ENCODE measurements at places on chromosomes 6 and 20.

GRCh38 chr6:134882426-134883038 lies 67.4 kb downstream of the ALDH8A1 start:
- no peak for DNase-seq

- no peak for DNase-seq
Observed at GRCh38 chr20:63457737-63458136, 14.7 kb downstream of the KCNQ2 start.

- peak; percentile 42 for DNase-seq
Observed at GRCh38 chr6:1604158-1605003, 5.3 kb upstream of the FOXC1 start.

DNA sequence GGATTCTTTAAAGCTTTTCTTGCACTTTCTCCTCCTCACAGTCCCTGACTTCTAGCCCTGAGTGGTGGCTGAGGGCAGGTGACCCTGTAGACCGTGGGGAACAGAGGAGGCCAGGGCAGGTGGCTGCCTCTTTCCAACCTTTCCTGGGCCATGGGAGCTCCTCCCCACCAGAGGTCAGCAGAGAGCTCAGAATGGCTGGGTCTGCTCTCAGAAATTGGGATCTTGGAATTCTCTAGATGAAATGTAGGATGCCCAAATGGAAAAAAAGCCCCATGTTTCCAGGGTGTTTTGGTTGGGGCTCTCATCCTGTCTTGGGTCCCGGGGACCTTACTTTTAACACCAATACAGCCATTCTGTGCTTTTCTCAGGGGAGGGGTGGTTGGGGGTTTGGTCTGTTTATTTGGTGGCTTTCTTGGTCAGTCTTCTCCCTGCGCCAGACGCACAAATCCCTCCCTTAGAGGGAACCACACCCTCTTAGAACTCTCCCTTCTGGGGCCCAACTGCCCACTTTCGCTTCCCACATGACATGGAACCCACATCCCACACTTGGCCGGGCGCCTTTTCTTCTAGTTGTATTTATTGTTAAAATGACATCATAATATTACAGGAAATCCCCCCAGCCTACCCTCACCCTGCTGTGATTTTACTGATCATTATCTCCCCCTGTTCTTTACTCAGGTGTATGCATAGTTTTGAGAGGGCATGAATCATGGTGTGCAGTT lies 17.9 kb downstream of the GNAS start:
- no peak for DNase-seq

GRCh38 chr6:168525114-168525513 lies 84.1 kb downstream of the SMOC2 start:
- no peak for DNase-seq

DNA sequence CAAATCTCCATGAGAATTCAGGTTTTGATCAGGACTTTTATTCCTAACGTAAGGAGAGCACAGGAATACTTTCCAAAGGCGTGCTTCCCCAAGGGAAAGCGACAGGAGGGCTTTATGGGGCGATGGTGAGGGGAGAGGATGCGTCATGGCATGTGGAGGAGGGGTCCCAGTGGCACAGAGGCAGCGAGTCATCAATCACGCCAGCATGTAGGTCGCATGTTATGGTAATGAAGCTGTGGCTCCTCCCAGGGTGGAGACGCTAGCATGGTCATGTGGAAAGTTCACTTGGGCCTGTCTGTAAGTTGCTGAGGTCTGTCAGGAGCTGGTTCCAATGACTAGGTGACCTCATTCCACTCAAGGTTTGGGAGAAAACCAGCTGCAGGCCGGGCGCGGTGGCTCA lies 35.3 kb upstream of the PAX1 start:
- DNase-seq = no peak

DNA sequence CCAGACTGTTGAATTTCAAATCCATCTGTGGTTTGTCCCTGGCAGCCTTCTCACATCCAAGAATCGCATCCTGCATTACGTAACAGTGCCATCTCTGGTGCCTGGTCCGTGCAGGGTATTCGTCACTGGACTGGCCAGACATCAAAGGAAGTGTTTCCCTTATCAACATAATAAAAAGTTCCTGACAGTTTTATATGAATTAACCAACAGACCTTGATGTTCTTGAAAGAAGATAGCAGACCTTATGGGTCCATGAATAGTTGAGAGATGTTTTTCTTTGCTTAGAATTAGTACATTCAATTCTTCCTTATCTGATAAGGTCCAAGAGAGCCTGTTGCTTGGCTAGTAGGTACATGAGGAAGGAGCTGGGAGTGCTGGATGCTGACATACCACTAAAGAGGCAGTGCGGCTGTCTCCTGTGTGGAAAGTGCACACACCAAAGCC lies 77.6 kb downstream of the PHACTR2 start:
- no peak for DNase-seq

DNA sequence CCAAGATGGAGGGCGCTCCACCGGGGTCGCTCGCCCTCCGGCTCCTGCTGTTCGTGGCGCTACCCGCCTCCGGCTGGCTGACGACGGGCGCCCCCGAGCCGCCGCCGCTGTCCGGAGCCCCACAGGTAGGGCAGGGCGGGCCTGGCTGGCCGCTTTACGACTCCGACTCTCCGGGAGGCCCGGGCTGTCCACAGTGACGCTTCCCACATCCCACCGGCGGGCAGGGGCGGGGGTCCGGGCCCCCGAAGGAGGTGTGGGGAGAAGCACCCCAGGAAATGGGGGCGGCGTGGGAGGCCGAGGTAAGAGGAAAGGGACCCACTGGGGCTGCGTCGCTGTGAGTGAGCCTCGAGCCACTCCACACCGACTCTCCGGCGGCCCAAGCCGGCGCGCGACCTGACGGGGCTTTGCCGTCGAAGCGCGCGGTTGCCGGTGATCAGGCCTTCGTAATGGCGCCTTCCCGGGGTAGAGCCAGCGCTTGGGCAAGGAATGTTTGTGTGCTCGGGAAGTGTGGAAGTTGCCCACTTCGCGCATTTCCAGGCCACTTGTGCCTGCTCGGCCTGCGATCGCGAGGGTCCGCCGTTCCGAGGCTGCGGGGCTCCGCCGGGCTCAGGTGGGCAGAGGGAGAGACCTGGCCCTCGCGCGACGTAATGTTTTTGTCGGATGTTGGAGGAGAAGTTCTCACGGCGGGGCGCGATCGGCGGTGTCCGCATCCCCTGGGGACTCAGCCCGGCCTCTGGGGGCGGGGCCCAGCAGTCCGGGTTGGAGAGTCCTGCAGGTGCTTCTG lies 427 bp downstream of the GINM1 start:
- DNase-seq = no peak

DNA sequence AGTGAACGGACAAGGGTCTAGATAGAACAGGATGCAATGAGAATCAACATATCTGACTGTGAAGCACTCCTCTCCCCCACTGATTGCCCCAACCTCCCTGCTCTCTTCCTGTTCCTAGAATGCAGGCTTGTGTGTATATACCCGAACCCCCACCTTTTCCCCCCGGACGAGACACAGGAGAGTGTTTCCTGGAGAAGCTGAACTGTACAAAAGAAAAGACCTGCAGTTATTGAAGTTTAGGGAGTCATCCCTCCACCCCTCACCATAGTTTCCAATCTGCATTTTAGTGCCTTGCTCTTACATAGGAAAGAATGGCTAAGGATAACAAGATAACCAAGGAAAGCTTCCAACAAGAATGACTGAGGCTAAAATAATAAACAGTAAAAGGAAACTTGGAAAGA lies 55.5 kb upstream of the PDE10A start:
- DNase-seq = no peak

GRCh38 chr20:63972312-63973159 lies 2.8 kb upstream of the ZNF512B start:
- DNase-seq = no peak

DNA sequence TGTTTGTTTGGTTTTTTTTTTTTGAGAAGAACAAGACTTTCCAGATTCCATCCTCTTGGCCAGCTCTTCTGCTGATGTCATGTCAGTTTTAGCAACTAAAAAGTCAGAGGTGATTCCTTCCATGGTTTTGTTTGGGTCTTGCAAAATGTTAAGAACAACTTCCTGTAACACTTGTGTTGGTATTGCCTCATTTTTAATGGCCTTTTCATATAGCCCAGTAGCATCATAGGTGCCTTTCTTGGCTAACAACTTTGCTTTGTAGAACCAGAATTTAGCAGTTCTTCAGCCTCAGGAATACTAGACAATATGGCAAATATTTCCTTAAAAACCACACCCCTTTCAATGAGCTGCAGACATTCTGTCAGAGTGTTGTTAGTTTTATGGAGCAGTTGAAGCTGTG lies 99.5 kb upstream of the SIRPG start:
- DNase-seq = no peak

- DNase-seq = no peak
Observed at GRCh38 chr6:4673861-4674260, 102.3 kb upstream of the CDYL start.

DNA sequence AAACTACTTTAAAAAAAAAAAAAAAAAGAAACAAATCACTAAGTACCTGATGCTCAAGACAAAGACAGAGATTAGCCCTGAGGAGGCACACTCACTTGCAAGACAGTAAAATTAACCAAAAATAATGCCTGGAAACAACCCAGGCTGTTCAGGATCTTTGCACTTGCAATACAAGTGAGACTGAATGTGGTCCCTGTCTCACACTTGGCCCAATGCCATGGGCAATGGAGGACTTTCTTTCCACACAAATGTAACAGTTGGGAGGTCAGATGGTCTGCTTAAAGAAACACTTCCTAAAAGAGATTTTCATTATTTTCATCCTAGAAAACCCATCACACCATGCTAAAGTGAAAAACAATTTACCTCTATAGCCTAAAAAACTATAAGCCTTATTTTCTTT lies 16.2 kb downstream of the STAU1 start:
- no peak for DNase-seq

- no peak for DNase-seq
Observed at GRCh38 chr20:48451401-48451800, 376.4 kb downstream of the PREX1 start.

DNA sequence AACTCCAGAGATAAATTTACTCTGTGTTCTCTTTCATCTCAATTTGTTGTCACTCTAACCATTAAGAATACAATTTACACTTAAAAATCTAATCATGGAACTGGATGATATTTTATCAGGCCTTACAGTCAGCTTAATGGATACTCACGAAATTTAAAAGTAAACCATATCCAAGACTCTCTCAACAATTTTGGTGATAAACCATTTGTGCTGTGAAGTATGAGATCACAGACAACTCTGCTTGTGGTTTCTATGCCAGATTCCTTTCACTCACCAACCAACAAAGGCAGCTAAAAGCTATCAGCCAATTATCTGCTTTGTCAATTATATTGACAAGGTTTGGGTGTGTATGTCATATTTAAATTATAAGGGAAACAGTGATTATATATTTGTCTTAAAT lies 155.8 kb downstream of the TRDN start:
- DNase-seq = no peak

- DNase-seq = peak; percentile 74
Observed at GRCh38 chr20:31514154-31515071, at the start of gene HM13. Gene HM13 (plus strand): TSS chr20:31514442. CDS start chr20:31514552, 110 bp downstream.

DNA sequence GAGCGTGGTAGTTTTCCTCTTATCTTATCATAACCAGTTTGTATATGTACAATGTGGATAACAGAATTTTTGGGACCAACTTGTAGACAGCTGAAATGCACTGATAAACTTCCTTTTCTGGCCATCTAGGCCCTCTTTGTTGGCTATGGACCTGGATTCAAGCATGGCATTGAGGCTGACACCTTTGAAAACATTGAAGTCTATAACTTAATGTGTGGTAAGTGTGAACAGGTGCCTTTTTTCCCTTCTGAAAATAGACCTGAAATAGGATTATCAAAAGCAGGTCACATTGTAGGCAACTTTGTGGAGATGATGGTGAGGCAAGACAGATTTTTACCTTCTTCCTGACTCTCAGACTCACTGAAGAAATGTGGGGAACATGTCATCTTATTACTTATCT lies 67.8 kb downstream of the ENPP1 start:
- DNase-seq = no peak

GRCh38 chr20:50916257-50916656 lies 15.0 kb downstream of the ADNP start:
- DNase-seq = no peak

DNA sequence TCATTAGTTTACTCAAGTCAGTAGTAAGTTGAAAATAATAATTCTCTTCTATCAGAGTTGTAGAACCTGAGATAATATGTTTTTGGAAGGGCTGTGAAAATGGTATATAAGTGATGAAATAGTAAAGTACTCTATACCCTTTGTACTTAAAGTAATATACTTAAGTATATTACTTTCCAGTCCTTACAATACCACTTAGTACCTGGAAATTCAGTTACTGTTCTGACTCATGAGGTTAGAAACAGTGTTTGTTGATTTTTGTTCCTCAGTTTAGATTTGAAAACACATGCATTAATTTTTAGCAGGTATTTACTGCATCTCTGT lies 10.1 kb downstream of the TULP4 start:
- DNase-seq = no peak

DNA sequence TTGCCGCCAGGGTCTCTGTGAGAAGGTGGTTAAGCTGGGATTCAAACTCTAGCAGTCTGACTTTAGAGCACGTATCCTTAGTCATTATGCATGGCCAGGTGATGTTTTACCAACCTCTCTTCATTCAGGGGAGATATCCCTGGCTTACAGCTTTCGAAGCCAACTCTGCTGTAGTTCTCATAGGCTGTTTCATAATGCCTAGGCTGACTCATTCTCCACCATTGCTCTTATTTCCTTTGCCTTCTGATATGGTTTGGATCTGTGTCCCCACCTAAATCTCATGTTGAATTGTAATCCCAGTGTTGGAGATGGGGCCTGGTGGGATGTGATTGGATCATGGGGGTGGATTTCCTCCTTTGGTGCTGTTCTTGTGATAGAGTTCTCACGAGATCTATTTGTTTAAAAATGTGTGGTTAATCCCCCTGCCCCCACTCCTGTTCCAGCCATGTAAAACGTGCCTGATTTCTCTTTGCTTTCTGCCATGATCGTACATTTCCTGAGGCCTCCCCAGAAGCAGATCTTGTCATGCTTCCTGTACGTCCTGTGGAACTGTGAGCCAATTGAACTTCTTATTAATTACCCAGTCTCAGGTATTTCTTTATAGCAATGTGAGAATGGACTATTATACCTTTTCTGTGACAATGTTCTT lies 94.6 kb upstream of the MAN1A1 start:
- DNase-seq = no peak

GRCh38 chr20:45289942-45290676 lies 16.5 kb upstream of the RBPJL start:
- no peak for DNase-seq

GRCh38 chr20:40390654-40391053 lies 298.4 kb downstream of the MAFB start:
- DNase-seq = no peak

GRCh38 chr6:163287626-163288025 lies 126.9 kb upstream of the QKI start:
- no peak for DNase-seq

DNA sequence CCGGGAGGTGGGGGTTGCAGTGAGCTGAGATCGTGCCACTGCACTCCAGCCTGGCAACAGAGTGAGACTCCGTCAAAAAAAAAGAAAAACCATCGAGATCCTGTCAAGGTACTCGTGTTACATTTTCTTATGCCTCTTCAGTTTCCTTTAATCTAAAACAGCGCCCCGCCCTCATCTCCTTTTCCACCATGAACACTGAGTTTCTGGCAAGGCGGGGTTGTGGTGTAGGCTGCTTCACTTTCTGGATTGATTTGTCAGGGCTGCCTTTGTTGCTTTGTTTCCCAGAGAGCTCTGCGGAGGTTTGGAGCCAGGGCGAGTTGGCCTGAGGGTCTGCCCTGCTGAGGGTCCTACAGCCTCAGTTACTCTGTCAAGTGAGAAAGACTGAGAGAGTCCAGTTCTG lies 8.9 kb downstream of the ITPR3 start:
- no peak for DNase-seq

GRCh38 chr20:31709939-31710338 lies 12.7 kb downstream of the BCL2L1 start:
- no peak for DNase-seq

- DNase-seq = no peak
Observed at GRCh38 chr6:14276667-14277404, 159.3 kb downstream of the CD83 start.

- no peak for DNase-seq
Observed at GRCh38 chr6:117552618-117553017, 49.7 kb downstream of the GOPC start.
